SK-MEL-5 (cell line): ENCODE measurements at places on chromosomes 11 and 22. TPM values are rescaled to one million over a fixed set of nuclear protein-coding genes. Genes with fewer than 3 reads are reported as not detected.

DNA sequence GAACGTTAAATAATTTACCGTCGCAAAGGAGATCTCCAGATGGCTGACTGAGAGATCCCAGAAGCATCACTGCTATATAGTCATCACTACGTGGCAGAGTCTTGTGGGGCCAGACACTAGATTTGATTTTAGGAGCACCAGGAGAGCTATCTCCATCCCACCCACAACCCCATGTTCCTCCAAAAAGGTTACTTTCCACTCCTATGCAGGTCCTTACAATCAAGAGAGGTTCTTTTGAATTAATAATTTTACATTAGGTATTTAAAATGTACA is 19.4 kb downstream of the GUCY1A2 start:
- no peak for DNase-seq

- DNase-seq: no peak
Measured at GRCh38 chr11:69120096-69120875, 35.4 kb upstream of the SMIM38 start.

DNA sequence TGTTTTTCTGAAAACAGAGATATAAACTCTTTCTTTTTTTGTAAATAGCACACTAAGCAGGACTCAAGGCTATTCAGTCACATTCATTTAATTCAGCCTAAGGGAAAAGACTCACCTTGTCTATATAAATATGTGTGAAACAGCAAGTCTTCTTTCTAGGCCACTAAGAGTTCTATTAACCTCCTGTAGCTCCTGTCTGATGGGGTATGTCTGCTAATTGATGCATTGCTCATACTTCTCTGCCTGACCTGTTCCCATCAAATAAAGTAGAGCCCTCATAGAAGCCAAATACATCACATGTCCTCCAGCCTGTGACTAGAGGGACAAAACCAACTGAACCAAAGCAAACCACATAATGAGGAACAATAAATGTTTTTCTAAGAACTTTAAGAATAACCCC is 68.2 kb downstream of the MSANTD4 start:
- DNase-seq: no peak

GRCh38 chr11:104876861-104877431 is 21.3 kb downstream of the CASP12 start:
- no peak for DNase-seq

- DNase-seq: peak; percentile 39
Measured at GRCh38 chr22:41699264-41700107, at the start of gene MEI1. MEI1 (plus strand) TSS chr22:41699503; CDS start chr22:41699539, 36 bp downstream.

DNA sequence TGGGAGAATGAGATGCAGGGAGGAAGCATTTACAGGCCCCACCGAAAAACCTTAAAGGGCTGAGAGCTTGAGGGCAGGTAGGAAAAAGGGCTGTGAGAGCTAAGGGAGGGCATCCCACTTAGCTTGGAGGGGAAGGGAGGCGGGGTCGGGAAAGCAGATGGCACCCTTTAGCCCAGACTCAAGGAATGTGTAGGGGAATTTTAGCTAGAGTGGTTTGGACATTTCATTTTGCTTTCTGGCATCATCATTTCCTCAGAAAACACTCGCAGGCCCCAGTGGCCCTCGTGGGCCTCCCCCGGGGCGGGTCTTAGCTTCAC is 846 bp upstream of the STIM1 start:
- no peak for DNase-seq

GRCh38 chr22:27853424-27853823 is 51.9 kb upstream of the MN1 start:
- peak; percentile 16 for DNase-seq

DNA sequence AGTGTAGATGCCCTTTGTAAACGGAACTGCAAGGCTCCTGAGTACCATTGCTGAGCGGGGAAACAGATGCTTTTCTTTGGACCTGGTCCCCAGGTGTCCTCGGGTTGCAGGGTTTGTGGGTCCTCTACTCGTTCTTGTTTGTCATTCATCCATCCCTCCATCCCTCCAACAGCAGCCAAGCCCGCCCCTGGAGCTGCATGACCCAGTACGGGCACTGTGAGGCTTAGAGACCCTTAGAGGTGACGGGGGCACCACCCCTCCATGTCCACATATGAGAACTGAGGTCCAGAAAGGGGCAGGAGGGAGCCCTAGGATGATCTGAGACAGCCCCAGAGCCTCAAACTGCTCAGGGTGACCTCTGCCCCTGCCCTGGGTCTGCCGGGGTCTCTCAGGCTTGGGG is 45.4 kb downstream of the WNT11 start:
- no peak for DNase-seq

DNA sequence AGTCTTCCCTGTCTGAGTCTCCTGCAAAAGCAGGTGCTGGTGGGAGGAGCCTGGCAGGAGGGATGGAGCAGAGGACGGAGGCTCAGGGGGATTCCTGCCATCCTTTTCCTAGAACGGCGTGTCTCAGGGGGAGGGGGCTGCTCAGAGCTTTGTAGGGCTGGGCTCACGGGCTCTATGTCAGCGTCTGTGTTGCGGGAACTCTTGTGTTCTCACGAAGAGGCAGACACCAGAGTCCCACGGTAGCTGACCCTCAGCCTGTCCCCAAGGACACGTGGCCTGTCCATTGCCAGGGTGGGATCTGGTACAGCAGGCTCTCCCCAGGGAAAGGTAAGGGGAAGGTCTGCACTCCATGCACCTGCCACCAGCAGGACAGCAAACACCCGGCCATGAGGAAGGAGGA is 1505.2 kb downstream of the TBC1D22A start:
- no peak for DNase-seq

DNA sequence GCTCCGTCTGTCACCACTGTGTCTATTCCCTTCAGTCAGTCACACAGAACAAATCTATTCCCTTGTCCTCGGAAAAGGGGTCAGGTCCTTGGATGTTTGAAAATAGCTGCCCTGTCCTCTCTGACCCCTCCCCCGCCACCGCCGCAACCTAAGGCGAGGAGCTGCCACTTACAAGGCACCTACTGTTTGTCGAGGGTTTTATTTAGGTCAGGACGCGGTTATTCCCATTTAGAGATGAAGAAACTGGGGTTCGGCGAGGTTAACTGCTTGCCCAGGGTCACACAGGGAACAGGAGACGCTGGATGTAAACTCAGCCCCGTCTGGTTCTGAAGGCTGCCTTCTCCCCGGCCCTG is 1468.1 kb downstream of the BRD1 start:
- DNase-seq: no peak

- DNase-seq: no peak
Measured at GRCh38 chr11:76120513-76121101, 85.7 kb downstream of the WNT11 start.

GRCh38 chr11:77173494-77173893 is 45.4 kb downstream of the MYO7A start:
- DNase-seq: no peak

GRCh38 chr11:124867700-124868099 is 2.5 kb downstream of the ROBO3 start:
- DNase-seq: peak; percentile 56

DNA sequence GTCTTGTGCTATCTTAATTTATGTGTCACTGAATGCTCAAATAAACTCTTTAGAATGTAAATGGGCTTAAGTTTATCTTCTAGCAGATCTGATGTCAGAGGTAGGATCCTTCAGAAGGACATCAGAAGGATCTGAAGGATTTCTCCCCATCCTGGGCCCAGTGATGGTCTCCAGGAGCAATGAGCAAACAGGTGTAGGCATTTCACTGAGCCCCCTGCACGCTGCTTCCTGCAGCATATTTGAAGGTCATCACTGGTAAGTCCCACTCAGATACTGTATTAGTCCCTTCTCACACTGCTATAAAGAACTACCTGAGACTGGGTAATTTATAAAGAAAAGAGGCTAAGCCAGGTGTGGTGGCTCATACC is 4.5 kb downstream of the GSTP1 start:
- no peak for DNase-seq

GRCh38 chr11:132959693-132960092 is 572.6 kb downstream of the OPCML start:
- no peak for DNase-seq

BCO2 gene
- total RNA-seq: 0.37 and 1.4 TPM in 2 replicates

OR52A5 gene
- not detected in 2 replicates for total RNA-seq

CEND1 gene
- 0.53 TPM in 1 of 2 replicates, not detected in the other for total RNA-seq

USH1C gene
- total RNA-seq: not detected in 2 replicates

APOA4 gene
- total RNA-seq: not detected in 2 replicates
